ENCODE measurements at places on chromosomes 3 and 15.

GRCh38 chr3:132432639-132433038 is 15.3 kb downstream of the DNAJC13 start:
- DNase-seq: no peak

DNA sequence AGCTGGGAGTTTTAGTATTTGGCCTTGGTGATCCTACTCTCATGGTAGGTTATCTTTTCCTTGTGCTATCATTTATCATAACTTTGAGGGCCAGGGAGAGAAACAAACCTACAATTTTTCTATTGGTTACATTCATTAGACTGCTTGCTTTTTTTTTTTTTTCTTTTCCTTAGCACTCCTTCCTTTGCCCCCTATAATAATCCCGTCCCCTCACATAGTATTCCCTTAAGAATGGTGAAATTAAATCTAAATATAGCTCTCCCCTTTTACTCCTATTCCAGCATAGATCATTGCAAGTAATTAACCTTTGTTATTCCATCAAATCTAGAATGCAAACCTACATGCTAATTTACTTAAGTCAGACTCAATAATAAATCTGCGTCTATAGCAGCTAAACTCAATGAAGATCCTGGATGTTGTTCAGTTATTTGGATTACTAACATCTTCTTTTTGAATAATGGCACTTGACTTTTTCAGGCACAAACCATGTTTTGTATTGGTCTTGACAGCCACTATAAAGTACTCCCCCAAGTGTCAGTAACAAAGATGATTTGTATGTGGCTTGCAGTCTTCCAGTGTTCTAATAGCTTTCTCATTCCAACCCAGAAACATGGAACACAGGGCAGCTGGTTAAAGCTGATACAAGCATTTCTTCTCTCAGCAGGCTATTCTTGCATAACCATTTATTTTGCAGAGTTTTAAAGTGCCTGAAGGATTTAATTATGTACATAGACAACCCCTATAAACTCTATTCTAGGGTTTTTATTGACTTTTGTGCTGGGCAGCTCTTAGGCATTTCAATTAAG is 420.6 kb downstream of the MECOM start:
- no peak for DNase-seq

- DNase-seq: no peak
Measured at GRCh38 chr3:158169091-158169491, 59.2 kb downstream of the RSRC1 start.

DNA sequence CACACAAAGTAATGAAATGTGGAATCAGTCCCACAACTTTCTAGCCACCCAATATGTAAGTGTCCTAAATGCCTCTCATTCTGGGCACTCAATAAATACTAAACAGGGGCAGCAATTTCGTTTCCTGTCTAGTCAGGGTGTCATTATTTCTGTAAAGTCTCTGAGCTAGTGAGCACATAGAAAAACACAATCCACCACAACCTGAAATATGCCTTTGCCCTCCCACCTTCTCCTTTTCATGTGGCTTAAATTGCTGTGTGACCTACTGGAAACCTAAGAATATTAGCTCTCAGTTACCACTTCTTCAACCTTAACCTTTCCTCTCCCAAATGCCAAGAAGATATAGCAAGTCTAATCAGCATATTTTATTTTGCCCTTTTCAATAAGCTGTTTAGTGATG is 456.3 kb upstream of the KCNMB2 start:
- DNase-seq: no peak

- DNase-seq: no peak
Measured at GRCh38 chr3:66350601-66351000, 129.8 kb downstream of the SLC25A26 start.

GRCh38 chr15:33490703-33491102 is 179.9 kb downstream of the RYR3 start:
- DNase-seq: no peak

DNA sequence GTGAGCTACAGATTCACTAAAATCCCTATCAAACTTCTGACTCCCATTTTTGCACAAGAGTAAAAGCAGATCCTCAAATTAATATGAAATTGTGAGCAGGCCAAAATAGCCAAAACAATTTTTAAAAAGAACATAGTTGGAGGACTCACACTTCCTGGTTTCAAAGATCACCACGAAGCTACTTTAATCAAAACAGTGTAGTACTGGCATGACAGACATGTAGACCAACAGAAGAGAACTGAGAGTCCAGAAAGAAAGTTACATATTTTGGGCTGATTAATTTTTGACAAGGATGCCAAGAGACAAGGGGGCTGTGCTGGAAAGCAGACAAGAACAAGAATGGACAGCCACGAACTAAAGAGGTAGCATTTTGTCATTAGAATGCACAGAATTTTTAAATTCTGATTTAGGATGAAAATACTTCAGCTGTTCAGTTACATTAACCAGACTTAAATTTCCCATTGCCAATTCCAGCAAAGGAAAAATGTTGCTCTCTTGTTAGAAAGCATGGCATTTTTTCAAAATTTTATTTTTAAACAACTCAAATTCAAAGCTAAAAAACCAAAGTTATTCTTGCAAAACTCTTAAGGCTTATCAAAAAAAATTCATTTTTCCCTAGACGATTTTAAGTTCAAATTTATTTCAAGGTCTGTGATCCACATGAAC is 14.0 kb downstream of the RYK start:
- DNase-seq: no peak

DNA sequence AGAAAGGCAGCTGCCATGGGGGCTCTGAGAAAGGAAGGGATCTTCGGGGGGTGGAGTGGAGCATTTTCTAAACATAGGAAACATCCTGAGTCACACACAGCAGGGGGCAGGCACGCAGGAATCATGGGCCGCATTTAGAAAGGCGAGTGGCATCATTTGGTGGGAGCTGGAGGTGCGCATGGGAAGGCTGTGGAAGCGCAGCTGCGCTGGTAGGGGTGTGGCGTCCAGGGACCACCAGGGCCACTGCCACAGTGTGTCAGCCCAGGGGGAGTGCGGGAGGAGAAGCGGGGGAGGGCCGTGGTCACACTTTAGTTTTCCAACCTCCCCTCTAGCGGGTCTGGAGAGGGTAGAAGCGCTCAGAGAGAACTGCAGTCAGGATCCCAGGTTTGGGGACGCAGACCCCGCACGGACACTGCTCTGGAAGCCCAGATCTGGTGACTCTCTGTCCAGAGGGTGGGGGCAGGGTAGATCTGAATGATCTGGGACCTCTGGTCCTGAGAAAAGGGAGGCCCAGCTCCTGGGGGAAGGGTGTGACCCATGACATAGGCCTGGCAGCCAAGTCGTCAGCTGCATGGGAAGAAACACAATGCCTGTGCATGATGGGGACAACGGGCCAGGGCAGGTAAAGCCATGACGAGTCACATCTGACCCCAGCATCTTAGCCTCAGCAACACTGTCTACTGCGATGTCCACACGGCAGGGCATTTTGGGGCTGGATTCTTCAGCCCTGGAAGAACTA is 88.0 kb upstream of the IQSEC1 start:
- no peak for DNase-seq

DNA sequence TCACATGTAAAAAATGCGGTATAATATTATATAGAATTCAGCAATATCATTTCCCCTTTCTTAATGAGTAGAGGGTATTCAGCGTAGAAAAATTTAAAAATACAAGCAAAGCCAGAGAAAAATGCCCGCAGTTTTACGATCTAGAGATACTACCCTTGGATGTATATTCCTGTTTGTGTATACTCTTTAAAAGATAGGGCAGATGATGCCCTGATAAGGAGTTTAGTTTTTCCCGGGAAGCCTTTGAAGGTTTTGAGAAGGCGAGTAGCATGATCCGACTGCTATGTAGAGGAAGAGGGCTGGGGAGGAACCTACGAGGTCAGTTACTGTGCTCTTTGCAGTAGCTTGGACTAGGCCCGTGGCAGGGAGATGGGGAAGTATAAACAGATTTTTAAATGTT is 1.2 kb downstream of the YEATS2 start:
- no peak for DNase-seq

DNA sequence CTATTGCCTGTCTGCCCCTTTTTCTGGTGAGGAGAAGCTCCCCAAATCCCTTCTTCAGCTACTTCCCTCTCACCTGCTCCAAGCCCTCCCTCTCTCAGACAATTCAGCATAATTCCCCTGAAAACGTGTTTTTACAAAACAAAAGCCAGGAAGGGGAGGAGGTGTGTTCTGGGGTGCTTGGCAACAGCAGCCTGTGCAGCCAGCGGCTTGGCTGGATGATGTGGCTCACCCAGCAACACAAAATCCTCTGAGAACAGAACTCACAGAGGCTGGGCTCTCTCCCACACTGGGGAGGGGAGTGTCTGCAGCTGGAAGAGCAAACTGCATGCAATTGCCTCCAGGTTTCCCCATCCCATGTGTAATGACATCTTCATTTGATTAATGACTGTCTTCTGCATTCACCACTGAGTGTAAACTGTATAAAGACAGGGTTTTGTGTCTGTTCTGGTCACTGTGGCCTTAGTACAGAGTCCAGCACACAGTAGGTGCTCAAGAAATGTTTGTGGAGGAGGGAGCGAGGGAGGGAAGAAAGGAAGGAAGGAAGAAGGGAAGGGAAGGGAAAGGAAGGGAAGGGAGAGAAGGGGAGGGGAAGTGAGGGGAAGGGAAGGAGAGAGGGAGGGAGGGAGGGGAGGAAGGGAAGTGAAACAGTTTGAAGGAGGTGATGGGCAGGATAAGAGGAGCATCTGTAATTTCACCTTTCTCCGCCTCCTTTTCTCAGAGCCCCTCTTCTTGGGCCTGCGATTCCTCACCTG is 70.1 kb upstream of the GLCE start:
- DNase-seq: no peak

- DNase-seq: peak; percentile 53
Measured at GRCh38 chr15:69467636-69468035, 15.0 kb downstream of the RPLP1 start.

- no peak for DNase-seq
Measured at GRCh38 chr3:106338582-106339214, 469.9 kb upstream of the CBLB start.

DNA sequence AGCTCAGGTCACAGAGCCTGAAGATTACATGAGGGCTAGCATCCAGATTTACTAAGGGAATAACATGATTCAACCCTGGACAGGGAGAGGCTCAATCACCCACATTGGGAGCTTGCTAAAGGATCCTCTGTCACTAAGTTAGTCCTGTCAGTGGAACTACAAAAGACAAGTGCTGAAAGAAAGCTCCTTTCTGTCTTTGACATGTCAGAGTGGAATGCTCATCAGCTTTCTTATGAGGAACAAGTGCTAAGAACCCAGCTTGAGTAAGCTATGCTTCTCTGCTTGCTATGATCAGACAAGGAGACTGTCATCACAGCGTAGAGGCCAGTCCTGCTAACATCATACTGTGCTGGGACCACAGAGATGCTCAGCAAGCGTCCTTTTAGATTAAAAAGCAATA is 74.5 kb downstream of the MB21D2 start:
- no peak for DNase-seq

DNA sequence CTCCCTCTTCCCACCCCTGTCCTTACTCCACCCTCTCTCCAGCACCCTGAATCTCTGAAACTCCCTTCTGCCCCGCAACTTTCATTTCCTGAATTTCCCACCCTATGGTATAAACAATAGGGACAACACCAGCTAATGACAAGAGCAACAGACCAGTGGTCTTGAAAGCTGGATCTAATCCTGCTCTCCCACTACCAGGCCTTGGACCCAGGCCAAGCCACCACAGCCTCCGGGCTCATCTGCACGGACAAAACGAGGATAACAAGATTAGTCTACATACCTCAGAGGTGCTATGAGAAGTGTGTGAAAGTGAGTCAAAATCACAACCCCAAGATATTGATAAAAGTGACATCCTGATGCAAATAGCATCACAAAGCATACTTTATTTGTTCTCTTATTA is 128.6 kb downstream of the ERC2 start:
- no peak for DNase-seq

DNA sequence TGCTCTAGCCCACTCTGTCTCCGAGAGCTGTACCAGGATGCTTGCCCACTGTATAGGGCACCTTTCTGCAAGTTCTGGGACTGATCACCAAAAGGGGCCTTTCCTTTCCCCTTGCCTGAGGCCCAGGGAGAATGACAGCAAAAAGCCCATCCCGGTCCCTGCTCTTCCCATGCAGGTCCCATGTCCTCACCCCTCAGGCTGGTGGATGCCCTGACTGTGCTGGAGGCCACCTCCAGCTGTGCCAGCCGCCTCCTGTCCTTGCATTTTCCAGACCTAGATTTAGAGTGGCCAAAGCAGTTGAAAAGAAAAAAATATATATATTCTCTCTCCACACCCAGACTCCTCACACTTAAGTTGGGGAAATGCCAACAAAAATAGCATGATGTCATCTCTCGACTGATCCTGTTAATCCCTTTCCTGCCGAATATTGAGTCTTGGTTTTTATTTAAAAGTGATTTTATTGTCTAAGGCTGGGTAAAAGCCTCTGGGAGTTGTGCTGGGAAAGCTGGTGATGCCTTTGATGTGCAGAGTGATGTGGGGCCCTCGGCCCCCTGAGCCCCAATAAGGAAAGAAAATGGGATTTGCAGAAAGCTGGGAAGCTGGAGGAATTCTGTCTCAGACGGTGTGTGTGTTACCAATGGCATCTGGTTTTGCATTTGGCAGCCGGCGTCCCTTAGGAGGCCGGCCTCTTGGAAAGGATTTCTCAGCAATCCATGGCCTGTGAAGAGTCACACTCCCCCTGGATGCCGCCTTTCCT is 29.3 kb upstream of the TPM1 start:
- no peak for DNase-seq

GRCh38 chr15:23913635-23914034 is 226.5 kb upstream of the NDN start:
- no peak for DNase-seq
